Renal pelvis (tissue), 12 donors: ENCODE measurements at places on chromosomes 11 and 22. TPM values are rescaled to one million over a fixed set of nuclear protein-coding genes. Genes with fewer than 3 reads are reported as not detected.
A peak's percentile ranks its signal among the peaks of the same experiment; 100 is the strongest.

- DNase-seq: peak; percentile 65
These were observed at the start of gene INPP5J for GRCh38 chr22:31122532-31123291. Gene INPP5J (plus strand): TSS chr22:31122966. CDS start chr22:31123015, 49 bp downstream.

- DNase-seq: no peak
These were observed 1053.8 kb downstream of the LRRC4C start for GRCh38 chr11:40405614-40406013.

GRCh38 chr22:50199829-50200460 is 866 bp upstream of the SELENOO start:
- no peak for DNase-seq

DNA sequence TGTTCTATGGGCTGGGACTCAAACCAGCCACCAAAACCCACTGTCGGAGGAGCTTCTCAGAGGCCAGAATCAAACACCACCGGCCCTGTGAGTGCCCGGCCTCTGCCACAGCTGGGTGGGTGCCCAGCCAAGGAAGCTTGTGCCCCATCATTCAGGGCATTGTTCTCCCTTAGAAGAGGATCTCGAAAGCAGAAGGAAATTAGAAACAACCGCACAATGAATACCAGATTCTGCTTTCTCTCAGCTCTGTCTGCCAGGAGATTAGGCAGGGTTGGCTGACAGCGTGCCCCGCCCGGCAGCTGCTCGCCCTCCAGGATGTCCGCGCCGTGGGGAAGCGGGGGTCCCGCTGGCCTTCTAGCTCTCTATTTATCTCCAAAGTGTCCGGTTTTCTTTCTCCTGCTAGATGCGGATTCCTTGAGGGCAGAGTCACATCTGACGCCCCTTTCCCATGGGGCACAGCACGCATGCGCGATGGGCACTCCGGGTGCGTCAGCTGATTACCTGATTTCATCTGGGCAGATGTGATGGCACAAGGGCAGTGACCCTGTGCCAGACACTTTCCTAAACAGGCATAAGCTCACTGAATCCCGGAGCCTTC is 25.5 kb downstream of the SCGB1A1 start:
- DNase-seq: no peak

GRCh38 chr22:44413211-44413610 is 84.8 kb downstream of the RTL6 start:
- no peak for DNase-seq

DNA sequence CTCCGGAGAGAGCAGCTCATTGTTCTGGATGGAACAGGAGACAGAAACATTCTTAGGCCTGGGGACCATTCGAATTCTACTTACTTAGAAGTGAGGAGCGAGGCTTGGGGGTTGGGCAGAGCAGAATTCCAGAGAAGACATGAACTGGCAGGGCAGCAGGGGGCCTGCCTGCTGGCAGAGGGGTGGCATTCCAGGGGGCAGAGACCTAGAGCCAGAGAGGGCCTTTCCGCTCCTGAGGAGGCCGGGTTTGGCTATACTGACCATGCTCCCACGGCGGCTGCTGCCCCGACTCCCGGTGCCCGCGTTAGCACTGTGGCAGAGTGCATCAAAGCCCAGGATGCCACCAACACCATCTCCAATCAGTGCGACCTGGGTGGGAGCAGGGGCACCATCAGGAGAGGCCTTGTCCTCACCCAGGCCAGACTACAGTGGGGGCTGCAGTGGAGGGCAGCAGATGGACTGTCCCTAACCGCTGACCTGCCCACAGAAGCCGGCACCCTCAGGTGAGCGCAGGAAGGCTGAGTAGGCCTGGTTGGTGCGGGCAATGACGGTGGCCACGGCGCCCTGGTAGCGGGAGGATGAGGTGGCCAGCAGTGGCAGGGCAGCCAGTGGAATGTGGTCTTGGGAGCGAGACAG is 7.4 kb downstream of the PITPNM1 start:
- no peak for DNase-seq

DNA sequence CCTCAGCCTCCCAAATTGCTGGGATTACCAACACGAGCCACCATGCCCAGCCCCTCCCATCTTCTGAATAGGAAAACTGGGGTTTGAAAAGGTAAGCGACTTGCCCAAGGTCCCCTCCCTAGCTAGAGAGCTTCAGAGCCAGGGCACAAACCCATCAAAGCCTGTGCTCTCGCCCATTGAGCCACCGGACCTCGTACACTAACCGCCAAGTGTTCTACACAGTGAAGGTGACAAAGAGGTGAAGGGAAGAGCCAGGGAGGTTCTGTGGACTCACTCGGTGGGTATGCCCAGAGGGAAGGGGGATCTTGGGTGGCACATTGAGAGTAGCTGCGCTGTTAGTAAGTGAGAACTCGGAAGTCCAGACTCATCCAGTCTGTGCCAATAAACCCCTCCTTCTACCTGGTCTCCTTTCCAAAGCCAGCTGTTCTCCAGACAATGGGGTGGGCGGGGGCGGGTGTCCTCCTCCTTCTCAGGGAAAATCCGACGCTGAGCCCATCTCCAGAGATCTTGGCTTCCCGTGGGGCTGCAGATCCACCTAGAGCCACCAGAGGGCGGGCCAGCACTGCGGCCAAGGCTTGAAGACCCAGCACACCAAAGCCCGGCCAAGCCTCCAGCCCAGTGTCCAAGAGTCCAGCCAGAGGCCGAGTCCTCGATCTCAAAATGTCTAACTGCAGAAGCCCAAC is 3.2 kb upstream of the RTN4RL2 start:
- peak; percentile 80 for DNase-seq

DNA sequence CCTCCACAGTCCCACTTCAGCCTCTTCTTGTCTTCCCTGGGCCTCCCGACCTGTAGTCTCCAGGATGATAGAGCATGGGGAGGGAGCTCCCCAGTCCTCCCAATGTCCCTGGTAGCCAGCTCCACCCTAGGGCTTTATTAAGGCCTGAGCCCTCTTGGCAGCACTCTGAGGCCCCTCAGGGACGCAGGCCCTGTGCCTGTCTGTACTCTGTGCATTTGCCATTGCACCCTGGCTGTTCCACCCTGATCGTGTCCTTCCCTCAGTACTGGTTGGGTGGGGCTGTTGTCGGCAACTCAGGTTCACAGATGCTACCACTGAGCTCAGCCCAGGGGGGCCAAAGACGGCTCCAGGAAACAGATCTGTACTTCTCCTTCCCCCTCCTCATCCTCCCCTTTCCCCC is 7.2 kb downstream of the SSTR3 start:
- DNase-seq: no peak

- no peak for DNase-seq
These were observed 16.7 kb downstream of the BCL2L13 start for GRCh38 chr22:17655289-17655688.

LRFN4 gene
- 27.3 TPM for polyA plus RNA-seq

MS4A6E gene
- not detected for polyA plus RNA-seq

XKR3 gene
- polyA plus RNA-seq: not detected
